ENCODE measurements at places on chromosomes 13 and 19.

DNA sequence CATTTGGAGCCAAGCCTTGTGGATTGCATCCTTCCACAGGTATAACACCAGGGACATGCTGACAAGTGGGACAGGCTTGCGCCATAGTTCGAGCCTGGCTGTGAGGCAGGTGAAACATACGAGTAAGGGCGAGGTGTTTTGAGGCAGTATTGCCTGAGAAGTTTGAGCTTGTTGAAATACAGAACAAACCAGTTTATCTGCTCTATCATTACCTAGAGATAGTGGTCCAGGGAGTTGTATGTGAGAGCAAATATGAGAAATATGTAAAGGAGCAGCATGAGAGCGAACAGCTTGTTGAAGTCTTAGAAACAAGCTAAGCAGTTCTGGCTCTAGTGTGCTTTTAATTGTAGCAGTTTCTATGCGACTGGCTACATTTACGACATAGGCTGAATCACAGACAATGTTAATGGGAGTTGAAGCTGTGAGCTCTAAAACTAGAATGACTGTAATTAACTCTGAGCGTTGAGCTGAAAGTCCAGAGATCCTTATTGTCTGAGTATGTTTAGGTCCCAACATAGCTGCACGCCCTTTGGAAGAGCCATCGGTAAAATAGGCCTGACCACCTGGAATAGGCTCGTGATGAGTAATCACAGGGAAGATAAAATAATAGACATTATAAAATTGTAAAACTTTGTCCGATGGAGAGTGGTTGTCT is 8.2 kb downstream of the ZNF439 start:
- no peak for DNase-seq

- no peak for DNase-seq
Observed at GRCh38 chr13:94558716-94559115, 37.2 kb downstream of the TGDS start.

- DNase-seq, result no peak
Observed at GRCh38 chr19:7772752-7773291, 9.8 kb downstream of the CLEC4M start.

DNA sequence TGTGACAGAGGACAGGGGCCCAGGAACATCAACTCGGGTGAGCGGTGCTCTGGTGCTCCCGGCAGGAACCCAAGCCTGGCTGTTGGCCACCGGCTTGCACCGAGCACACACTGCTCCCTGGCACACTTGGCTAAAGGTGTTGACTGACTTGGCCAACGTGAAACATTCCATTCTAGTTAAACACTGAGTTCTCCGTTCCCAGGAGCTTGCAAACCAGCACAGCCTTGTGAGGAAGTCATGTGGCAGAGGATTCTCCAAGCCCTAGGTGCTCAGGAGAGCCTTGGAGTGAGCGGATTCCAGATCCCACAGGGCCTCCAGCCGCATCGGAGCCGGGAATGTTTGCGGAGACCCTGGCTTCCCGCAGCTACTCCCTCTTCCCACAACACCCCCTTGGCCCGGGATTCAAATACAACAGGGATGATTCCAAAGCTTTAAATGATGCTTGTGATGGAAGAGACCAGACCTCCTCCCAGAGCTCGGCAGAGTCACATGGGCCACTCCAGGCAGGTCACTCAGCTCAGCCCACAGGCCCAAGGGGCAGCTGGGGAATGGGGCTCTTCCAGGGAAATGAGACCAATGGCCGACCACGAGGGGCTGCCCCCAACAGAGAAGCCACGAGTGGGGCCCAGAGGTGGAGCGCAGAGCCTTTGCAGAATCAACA is 2.9 kb downstream of the C13orf46 start:
- peak; percentile 55 for DNase-seq

- no peak for DNase-seq
Observed at GRCh38 chr13:22372261-22372660, 701.4 kb downstream of the FGF9 start.

GRCh38 chr13:28250542-28250941 is 112.2 kb downstream of the PAN3 start:
- no peak for DNase-seq

GRCh38 chr19:11639245-11639601 is 41.9 kb downstream of the ZNF627 start:
- no peak for DNase-seq

DNA sequence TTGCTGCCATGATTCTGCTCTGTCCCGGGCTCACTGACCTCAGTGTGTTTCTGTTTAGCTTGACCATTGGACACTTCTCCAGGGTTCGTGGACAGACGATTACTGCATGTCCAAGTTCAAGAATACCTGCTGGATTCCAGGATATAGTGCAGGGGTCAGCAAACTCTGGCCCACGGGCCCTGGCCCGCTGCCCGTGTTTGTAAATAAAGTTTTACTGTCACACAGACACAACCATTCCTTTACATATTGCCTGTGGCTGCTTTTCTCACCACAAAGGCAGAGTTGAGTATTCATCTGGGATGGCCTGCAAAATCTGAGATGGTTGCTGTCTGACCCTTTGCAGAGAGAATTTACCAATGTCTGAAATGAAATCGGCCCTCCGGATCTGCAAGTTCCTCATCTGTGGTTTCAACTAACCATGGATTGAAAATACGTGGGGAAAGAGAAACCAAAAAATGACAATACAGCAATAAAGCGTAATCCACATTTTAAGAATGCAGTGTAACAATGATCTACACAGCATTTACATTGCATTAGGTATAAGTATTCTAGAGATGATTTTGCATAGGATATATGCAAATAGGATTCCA is 25.9 kb upstream of the F2RL3 start:
- DNase-seq, result no peak

DNA sequence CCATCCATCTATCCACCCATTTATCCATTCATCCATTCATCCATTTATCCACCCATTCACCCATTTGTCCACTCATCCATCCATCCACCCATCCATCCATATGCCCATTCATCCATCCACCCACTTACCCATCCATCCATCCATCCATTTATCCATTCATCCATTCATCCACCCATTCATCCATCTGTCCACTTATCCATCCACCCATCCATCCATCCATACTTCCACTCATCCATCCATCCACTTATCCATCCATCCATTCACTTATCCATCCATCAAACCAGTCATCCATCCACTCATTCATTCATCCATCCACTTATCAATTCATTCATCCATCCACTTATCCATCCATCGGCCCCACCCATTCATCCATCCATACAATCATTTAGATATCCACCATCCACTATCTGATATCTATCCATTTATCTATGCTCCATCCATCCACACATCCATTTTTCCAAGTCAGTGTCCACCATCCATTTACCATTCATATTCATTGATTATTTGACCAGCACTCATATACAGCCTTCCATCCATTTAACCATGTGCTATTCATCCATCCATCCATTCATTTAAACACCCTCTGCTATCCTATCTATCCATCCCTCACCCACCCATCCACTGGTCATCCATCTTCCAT is 2.8 kb downstream of the TMEM221 start:
- no peak for DNase-seq

- no peak for DNase-seq
Observed at GRCh38 chr13:76329004-76329403, 557.2 kb downstream of the KCTD12 start.

GRCh38 chr13:41019011-41019487 is at the start of gene ELF1:
ELF1 (minus strand) TSS chr13:41019316; CDS start chr13:40982054, 37,262 bp downstream.
- DNase-seq, result no peak

GRCh38 chr13:79837741-79838450 is 356.9 kb downstream of the NDFIP2 start:
- no peak for DNase-seq

DNA sequence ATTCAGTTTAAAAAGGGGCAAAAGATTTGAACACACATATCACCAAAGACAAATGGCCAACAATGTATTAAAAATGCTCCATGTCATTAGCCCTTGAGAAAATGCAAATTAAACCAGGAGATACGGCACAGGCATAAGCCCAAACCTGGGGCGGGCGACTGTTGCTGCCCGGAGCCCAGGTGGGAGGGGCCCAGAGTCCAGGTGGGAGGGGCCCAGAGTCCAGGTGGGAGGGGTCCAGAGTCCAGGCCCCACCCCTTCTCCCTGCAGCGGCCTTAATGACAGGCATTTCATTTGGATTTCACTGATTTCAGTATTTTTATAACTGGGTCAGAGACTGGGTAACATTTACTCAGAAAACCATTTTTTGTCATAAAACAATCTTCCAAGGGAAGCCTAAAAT is 78.2 kb downstream of the RASA3 start:
- no peak for DNase-seq

GRCh38 chr13:97921176-97921816 is 32.2 kb upstream of the IPO5 start:
- DNase-seq, result peak; percentile 28

- no peak for DNase-seq
Observed at GRCh38 chr19:36973844-36974195, 57.7 kb downstream of the ZNF568 start.

All from tibial nerve (tissue), 4 donors.